MCF 10A (cell line): ENCODE measurements at places on chromosomes 6 and 20. TPM values are rescaled to one million over a fixed set of nuclear protein-coding genes. Genes with fewer than 3 reads are reported as not detected.

GRCh38 chr6:111850295-111850937 is 22.8 kb downstream of the FYN start:
- no peak overlapping the region for H3K27ac ChIP-seq
- H3K4me1 ChIP-seq = peaks cover 13% of the 10 kb centered on the region
- no peaks in the 10 kb centered on the region for H3K36me3 ChIP-seq
- H3K4me3 ChIP-seq = no peak overlapping the region
- no peak for DNase-seq

RHAG gene
- total RNA-seq = not detected in 2 replicates

DNA sequence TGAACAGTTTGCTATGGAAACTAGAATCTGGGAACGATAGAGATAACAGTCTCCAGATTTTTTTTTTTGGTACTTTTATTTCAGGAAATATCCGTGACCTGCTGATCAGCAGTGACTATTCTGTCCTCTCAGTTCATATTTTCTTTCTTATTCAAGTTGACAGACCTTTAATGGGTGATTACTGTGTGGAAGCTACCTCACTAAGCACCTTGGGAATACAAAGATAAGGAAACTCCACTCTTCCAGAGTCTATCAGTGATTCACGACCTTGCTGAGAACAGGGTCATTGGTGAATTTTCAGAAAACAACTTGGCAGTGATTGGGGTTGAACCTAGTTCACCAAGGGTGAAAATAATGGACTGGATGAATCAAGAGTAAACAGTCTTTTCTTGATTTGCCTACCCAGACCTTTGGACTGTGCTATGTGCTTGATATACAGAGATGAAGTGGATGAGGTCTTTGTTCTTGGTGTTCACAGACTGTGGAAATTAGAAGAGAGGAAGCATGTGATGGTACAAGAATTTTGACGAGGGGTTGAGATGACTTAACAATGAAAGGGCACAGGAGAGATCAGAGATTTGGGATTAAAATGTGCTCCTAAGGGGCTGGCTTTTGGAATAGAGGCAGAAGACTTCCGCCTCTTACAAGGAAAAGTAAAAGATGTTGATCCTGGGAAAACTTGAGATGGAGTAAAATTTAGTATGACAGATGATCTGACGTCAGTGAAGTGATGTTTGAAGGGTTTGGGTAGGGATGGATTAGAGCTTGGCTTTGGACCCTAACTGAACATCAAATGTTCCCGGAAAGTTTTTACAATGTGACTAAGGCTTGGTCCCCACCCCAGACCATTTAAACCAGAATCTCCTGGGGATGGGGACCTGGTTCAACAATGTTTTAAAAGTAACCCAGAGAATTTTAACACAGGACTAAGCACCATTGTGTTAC is 1.2 kb downstream of the KAT14 start:
- no peaks in the 10 kb centered on the region for H3K27me3 ChIP-seq
- peaks cover 27% of the 10 kb centered on the region for H3K36me3 ChIP-seq
- peak overlapping the region; percentile 21 for H3K27ac ChIP-seq
- H3K4me3 ChIP-seq = peak overlapping the region; percentile 81
- DNase-seq = no peak
- peaks cover 21% of the 10 kb centered on the region for H3K4me1 ChIP-seq

DNA sequence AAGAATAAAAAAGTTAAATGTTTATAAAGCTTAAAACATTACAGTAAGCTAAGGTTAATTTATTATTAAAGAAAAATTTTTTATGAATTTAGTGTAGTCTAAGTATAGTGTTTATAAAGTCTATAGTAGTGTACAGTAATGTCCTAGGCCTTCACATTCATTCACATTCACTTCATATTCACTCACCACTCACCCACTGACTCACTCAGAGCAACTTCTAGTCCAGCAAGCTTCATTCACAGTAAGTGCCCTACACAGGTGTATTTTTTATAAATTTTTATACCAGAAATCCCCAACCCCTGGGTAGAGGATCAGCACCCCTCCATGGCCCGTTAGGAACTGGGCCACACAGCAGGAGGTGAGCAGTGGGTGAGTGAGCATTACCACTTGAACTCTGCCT is 24.3 kb upstream of the ADGRF1 start:
- DNase-seq = no peak
- H3K27ac ChIP-seq = no peak overlapping the region
- H3K4me3 ChIP-seq = no peak overlapping the region
- H3K36me3 ChIP-seq = no peaks in the 10 kb centered on the region
- no peaks in the 10 kb centered on the region for H3K27me3 ChIP-seq
- peaks cover 6% of the 10 kb centered on the region for H3K4me1 ChIP-seq

DNA sequence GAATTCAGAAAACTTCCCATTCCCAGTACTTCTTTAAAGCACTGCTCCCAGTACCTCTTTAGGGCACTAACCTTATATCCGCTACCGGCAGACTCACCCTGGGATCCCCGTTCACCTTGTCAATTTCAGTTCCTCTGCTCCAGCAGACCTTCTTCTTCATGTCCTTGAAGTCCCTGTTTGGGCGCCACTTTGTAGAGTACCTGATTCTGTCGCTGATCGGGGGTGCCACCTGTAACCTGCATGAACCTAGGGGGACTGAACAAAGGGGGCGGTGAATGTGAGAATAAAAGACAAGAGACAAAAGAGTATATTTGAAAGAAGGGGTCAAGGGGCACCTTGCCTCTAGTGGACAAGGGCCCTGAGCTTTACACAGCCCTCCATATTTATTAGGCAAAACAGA is 4.9 kb upstream of the GINS1 start:
- peaks cover 8% of the 10 kb centered on the region for H3K36me3 ChIP-seq
- H3K27ac ChIP-seq = no peak overlapping the region
- no peaks in the 10 kb centered on the region for H3K4me1 ChIP-seq
- H3K27me3 ChIP-seq = no peaks in the 10 kb centered on the region
- no peak for DNase-seq

TAAR6 gene
- total RNA-seq = not detected in 2 replicates

DNA sequence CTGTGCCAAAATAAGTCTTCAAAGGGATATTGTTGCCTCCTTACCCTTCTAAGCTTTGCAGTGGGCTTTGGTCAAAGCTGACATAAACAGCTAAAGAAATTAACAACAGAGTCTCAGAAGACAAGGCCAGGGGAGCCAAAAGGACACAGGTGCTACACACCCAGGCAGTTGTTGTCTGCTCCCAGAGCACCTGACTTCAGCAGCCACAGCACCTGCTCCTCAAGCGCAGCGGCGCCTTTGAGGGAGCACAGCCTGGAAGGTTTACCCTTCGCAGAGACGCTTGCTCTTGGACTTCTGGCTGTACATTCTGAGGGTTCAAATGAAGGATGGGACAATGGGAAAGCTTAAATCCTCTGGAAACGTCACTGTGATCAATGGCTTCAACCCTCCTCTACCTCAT is 16.6 kb downstream of the B4GALT5 start:
- no peak for DNase-seq
- peak overlapping the region; percentile 36 for H3K4me3 ChIP-seq

- no peak overlapping the region for H3K27ac ChIP-seq
- peaks cover 14% of the 10 kb centered on the region for H3K4me1 ChIP-seq
- H3K27me3 ChIP-seq = no peaks in the 10 kb centered on the region
- DNase-seq = no peak
Measured at GRCh38 chr6:119535332-119535731, 185.8 kb upstream of the MAN1A1 start.

DNA sequence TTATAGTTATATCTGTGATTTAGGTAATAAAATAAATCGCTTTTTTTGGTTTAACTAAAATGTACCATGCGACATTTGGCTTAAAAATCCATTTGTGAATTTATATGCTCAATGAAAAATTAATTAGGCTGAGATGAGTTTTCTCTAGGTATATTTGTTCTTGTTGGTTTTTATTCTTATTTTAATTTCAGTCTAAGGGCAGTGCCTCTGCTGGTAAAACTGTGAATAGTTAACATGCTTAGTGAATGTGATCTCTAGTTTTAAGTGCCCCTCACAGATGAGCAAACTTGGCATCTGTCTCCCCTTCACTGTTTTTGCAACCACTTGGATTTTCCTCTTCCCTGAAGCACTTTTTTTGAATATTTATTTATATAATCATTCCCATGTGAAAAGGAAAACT is 822.7 kb downstream of the GRIK2 start:
- no peaks in the 10 kb centered on the region for H3K36me3 ChIP-seq
- no peak overlapping the region for H3K4me3 ChIP-seq
- H3K4me1 ChIP-seq = no peaks in the 10 kb centered on the region
- H3K27ac ChIP-seq = no peak overlapping the region
- DNase-seq = no peak

EYS gene
- 1.5 and 1.6 TPM in 2 replicates for total RNA-seq

BPIFB1 gene
- total RNA-seq = not detected in 2 replicates

MYB gene
- total RNA-seq = not detected in 2 replicates

GRCh38 chr6:146813554-146813953 is 214.8 kb downstream of the ADGB start:
- H3K4me1 ChIP-seq = peaks cover 6% of the 10 kb centered on the region
- H3K27me3 ChIP-seq = no peaks in the 10 kb centered on the region

GRCh38 chr6:1640476-1640875 is 30.8 kb downstream of the FOXC1 start:
- no peak overlapping the region for H3K27ac ChIP-seq
- no peak for DNase-seq
- H3K36me3 ChIP-seq = peaks cover 13% of the 10 kb centered on the region
- H3K4me1 ChIP-seq = peaks cover 38% of the 10 kb centered on the region
- H3K4me3 ChIP-seq = no peak overlapping the region

GRCh38 chr6:80940571-80940970 is 811.9 kb downstream of the TENT5A start:
- no peaks in the 10 kb centered on the region for H3K36me3 ChIP-seq
- no peak for DNase-seq
- no peak overlapping the region for H3K27ac ChIP-seq
- no peaks in the 10 kb centered on the region for H3K4me1 ChIP-seq
- H3K27me3 ChIP-seq = no peaks in the 10 kb centered on the region

TUBB2B gene
- total RNA-seq = 0.47 and 0.54 TPM in 2 replicates

XKR7 gene
- not detected in 2 replicates for total RNA-seq

DNA sequence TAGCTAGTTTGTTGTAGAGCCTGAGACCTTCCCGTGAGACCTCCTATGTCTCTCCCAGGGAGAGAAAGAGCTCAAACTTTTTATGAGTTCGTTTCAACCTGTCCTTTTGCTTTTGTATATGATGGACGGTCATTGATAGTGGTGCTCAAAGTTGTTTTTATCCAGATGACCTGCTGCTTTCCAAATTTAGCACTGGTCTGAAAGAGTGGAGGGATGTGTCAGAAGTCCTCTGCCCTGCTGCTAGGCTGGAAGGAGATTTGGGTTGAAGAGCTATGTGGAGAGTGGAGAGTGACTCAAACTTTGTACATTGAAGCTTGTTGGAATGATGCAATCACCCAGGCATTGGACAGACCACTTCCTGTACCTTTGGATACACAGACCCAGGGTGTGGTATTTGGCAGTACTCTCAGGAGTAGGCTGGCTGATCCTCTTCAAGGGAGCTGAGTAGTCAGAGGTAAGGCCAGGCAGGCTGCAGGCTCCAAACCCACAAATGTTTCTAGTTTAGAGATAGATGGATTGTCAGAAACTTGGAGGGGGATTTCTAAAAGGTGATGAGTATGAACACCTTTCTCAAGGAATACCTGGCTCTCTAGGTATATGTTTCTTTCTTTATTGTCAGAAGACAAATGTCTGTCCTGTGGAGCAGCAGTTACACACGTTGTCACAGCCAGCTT is 49.4 kb upstream of the RREB1 start:
- peaks cover 30% of the 10 kb centered on the region for H3K4me1 ChIP-seq
- H3K27me3 ChIP-seq = no peaks in the 10 kb centered on the region

GRCh38 chr6:39669973-39670342 is 55.2 kb downstream of the KIF6 start:
- no peak for DNase-seq
- H3K27ac ChIP-seq = no peak overlapping the region
- no peaks in the 10 kb centered on the region for H3K36me3 ChIP-seq
- no peaks in the 10 kb centered on the region for H3K27me3 ChIP-seq

GRCh38 chr6:30491991-30492952 is 3.0 kb downstream of the HLA-E start:
- DNase-seq = no peak
- H3K4me1 ChIP-seq = peaks cover 11% of the 10 kb centered on the region
- peaks cover 47% of the 10 kb centered on the region for H3K36me3 ChIP-seq
- H3K27me3 ChIP-seq = no peaks in the 10 kb centered on the region
- H3K4me3 ChIP-seq = no peak overlapping the region

- no peaks in the 10 kb centered on the region for H3K27me3 ChIP-seq
- DNase-seq = no peak
- H3K36me3 ChIP-seq = no peaks in the 10 kb centered on the region
Measured at GRCh38 chr20:47412083-47412482, 55.6 kb upstream of the ZMYND8 start.

DNAAF9 gene
- 7.6 and 9.2 TPM in 2 replicates for total RNA-seq

CASS4 gene
- not detected in 2 replicates for total RNA-seq

DNA sequence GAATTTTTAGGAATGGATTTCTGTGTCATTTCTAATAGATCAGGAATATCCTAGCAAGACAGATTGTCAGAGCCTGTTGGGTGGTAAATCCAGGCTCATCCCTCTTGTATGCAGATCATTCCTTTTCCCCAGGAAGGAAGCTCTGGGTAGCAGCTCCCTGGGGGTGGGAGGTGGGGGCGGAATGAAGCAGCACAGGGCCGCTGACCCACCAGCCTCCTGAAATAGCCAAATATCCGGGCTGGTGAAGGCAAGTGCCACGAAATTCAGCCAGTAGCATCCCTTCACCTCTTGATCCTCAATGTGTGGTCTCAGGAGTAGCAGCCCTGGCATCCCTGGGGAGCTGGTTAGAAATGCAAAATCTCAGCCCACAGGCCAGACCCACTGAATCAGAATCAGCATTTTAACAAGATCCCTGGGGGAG is 256.9 kb downstream of the LRFN2 start:
- no peak overlapping the region for H3K4me3 ChIP-seq
- no peaks in the 10 kb centered on the region for H3K27me3 ChIP-seq
- no peaks in the 10 kb centered on the region for H3K36me3 ChIP-seq

DNA sequence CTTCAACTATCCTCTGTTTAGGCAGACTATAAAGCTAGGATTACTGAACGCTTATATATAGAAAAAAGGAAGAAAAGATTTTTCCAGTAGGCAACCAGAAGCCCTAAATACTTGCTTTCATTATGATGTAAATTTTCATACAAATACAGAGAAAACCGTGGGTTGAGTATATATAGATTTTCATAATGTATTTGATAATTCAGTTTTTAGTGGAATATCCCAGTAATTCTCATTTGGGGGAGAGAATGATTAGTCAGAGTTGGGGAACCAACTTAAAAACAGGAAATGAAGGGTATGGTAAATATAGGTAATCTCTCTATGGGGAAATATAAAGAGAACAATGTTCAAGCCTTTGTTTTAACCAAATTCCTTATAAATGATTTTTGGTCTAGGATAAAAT is 154.0 kb upstream of the CITED2 start:
- H3K4me3 ChIP-seq = no peak overlapping the region
- no peak for DNase-seq
- H3K27me3 ChIP-seq = no peaks in the 10 kb centered on the region

DEFB128 gene
- total RNA-seq = not detected in 2 replicates

GRCh38 chr6:26243132-26243531 is 121.9 kb upstream of the BTN3A2 start:
- H3K36me3 ChIP-seq = no peaks in the 10 kb centered on the region
- no peaks in the 10 kb centered on the region for H3K27me3 ChIP-seq
- H3K4me1 ChIP-seq = no peaks in the 10 kb centered on the region
- H3K27ac ChIP-seq = no peak overlapping the region
- DNase-seq = peak; percentile 14
- H3K4me3 ChIP-seq = no peak overlapping the region

GRCh38 chr6:106250953-106251352 is 74.6 kb downstream of the ATG5 start:
- peaks cover 16% of the 10 kb centered on the region for H3K36me3 ChIP-seq
- H3K27ac ChIP-seq = no peak overlapping the region
- peaks cover 44% of the 10 kb centered on the region for H3K4me1 ChIP-seq
- no peak for DNase-seq
